Psoas muscle (tissue), 8 donors: ENCODE measurements at places on chromosomes 2 and 18. TPM values are rescaled to one million over a fixed set of nuclear protein-coding genes. Genes with fewer than 3 reads are reported as not detected.

The UGT1A4 gene
- polyA plus RNA-seq, result not detected

The GAL3ST2 gene
- 0.14 TPM for polyA plus RNA-seq

The ACVR1C gene
- polyA plus RNA-seq, result 0.13 TPM

- no peak for DNase-seq
These were observed 39.8 kb downstream of the LMAN2L start for GRCh38 chr2:96700086-96700485.

- no peak for DNase-seq
These were observed 5.9 kb upstream of the CETN1 start for GRCh38 chr18:574149-574860.

DNA sequence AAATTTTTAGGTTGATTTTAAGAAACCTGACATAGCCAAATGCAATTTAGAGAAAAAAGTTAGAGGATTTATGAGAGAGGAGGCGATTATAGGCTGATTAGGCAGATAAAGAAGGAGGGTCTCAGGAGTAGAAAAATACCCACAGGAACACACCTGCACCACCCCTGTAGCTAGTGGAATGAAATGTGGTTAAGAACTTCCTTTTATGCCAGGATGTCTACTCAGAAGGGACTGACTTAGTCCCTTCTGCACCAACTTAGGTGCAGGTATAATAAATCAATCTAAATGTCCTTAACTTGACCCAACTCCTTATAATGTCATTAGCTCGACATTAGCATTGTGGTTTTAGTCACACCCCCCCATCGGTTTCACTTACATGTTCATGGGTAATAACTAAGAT is 1274.5 kb upstream of the TMEFF2 start:
- DNase-seq, result no peak

DNA sequence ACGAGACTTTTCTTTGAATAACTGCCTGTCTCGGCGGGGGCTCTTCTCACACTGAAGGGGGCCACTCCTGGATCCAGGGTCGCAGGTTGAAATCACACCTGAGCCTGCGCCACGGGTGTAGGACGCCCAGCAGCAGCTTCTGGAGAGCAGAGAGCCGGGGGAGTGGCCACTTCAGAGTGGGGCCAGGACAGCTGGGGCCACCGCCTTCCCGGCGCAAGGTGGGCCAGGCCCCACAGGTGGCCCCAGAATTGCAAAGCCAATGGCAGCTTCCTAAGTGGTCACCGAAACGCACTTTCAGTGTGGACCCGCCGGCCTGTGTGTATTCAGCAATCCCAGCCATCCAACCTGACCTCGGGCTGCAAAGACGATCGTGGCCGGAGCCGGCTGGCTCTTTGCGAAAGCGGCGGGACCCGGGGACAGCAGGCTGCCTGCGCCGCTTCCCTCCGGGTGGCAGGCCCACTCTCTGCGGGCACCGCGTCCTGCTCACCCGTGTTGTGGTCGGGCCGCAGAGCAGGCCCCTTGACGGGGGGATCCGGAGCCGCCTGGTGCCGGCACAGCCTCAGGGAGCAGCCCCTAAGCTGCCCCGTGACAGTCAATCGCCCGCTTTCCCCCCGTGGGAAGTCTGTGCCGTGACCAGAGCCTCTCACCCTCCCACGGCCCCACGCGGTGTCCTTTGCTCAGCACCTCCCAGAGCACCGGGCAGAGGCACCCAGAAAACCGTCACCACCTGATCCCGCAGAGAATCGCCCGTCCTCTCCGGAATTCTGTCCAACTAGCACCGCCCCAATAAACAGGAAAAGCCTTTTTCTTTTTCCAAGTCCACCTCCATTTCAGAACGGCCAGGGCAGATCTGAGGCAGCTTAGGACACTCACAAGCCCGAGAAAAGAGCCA is 144.7 kb downstream of the ZNF516 start:
- no peak for DNase-seq

GRCh38 chr2:238113611-238114010 is 13.5 kb downstream of the ESPNL start:
- no peak for DNase-seq

- no peak for DNase-seq
These were observed 66.0 kb upstream of the MYCN start for GRCh38 chr2:15874321-15874720.

The FEV gene
- not detected for polyA plus RNA-seq

DNA sequence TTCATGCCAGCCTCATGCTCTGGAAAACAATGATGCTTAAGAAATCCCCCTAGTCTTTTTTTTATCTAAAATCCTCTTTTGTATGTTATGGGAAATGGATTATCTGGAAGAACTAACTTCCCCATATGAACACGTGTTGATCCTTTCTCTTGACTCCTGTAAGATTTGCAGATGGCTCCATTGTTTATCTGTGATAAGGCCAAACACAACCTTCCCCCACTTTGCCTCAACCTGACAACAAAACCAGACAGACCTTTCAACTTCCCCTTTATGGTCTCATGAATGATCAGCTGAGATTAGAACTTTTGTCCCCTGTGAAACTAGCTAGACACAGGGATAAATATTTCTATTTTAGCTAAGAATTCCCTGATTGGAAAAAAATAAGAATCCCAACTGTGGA is 828.0 kb upstream of the CDH2 start:
- DNase-seq, result no peak

The ACTG2 gene
- polyA plus RNA-seq, result 2.7 TPM

DNA sequence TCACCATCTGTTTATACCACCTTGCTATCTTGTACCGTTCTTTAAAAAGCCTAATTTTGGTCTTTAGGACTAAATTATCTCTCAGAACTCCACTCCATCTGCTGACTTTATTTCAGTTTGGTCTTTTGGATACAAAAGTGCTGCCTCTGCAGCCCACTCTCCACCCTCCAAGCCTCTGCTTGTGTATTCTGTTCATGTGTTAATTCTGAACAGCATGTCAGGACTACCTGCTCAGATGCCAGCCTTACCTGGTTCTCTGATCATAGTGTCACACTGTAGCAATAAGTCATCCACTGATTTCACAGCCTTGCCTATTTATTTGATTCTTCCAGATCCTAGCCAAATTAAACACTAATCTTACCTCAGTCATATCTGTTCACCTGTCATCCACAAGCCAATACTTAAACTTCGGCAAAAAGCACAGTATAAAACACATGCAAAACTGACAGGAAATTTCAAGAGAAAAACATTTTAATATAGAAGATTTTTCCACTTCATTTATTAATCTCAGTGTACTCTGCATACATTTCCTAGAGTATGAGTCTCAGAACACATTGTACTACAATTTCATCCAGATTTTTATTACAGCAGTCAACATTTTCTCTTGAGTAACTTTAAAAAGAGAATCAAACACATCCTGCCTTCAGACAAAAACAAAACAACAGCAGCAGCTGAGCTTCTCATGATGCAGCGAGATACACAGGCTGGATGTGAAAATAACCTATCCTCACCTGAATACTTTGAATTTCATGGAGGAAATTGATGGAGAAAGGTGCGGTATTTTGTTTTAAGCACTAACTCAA is 64.9 kb downstream of the PPP1R1C start:
- DNase-seq, result no peak

The OTOS gene
- not detected for polyA plus RNA-seq

- no peak for DNase-seq
These were observed 20.5 kb downstream of the USP40 start for GRCh38 chr2:233546101-233546500.

The FN1 gene
- polyA plus RNA-seq, result 16.0 TPM

The MEP1B gene
- polyA plus RNA-seq, result 0.16 TPM

GRCh38 chr2:64330281-64331113 is 123.5 kb upstream of the LGALSL start:
- DNase-seq, result peak; percentile 71

DNA sequence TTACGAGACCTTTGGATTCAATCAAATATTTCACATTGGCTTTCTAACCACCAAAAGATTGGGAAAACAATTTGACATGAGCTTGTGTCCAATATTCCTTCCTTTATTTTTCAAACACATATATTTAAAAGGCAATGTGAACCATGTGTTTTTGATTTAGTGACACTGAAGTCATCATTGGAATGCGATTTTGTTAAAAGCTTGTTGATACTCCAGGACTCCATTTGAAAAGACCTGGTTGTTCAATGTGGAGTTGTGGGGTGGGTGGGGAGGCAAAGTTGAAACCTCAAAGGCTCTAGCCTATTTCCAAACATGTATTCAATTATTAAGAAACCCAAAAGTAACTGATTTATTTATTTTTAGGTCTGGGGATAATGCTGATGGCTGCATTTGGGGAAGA is 114.1 kb upstream of the TRIB2 start:
- DNase-seq, result no peak

GRCh38 chr2:99619151-99619550 is 129.3 kb upstream of the REV1 start:
- no peak for DNase-seq

DNA sequence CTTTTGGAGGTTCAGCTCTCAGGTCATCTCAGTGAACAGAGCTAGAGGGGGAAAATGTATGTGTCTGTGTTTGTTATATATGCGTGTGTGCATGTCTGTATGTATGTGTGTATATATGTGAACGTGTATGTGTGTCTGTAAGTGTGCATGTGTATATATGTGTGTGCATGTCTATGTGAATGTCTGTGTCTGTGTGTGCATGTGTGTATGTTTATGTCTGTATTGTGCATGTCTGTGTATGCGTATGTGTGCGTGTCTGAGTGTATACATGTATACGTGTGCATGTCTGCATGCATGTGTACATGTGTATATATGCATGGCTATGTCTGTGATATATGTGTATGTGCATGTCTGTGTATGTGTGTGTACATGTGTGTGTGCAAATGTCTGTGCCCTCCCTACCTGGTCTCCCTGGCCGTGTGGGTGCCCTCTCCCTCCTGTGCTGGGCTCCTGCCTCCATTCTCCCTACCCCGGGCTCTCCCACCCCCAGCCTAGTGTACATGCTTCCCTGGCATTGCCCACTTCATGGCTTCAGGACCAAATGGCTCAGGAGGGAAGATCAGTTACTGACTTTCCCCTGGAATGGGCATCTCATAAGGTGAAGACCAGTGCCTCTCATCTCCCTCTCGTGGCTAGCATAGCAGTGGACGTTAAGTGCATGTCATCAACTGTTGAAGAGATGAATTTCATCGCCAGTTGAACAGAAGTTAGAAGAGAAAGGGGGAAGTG is 49.9 kb downstream of the TRAF3IP1 start:
- DNase-seq, result no peak

The PID1 gene
- polyA plus RNA-seq, result 7.9 TPM

The PRSS56 gene
- 1.8 TPM for polyA plus RNA-seq

GRCh38 chr2:180520206-180520605 is 460.2 kb upstream of the UBE2E3 start:
- no peak for DNase-seq

GRCh38 chr18:26497866-26498265 is 50.5 kb downstream of the KCTD1 start:
- DNase-seq, result no peak

The MYO5B gene
- 0.10 TPM for polyA plus RNA-seq

DNA sequence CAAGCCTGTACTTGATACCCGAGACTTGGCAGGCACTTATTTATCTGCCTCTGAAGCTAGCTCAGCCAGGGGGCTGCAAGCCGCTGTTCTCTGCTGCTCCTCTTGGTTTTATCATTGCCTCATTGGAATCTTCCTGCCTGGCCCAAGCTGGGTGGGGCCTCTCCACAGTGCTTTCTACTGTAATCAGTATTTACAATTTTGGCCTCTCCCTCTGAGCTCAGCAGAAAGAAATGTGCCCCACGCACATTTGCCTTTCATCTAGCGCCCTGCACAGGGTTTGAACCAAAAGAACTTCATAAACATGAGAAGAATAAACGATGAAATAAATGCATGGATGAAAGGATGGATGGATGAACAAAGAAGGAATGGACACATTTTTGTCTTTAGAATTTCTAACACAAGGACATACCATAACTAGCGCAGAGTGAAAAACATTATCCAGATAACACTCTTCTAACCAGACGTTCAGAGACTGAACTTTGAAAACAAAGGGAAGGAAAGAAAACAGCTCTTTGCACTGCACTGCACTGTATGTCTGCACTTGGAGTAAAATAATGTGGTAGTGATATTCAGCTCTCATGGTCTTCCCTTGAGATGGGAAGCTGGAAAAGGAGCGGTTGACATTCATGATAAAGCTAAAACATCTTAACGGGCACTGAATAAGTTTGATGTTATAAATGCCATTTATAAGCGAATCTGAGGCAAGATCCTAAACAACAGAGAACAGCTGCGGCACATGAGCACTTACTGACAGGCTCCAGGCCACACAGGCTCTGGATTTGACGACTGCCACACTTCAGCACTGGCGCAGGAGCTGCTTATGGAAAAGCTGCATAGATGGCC is 86.8 kb upstream of the SP3 start:
- no peak for DNase-seq

The NCOA1 gene
- polyA plus RNA-seq, result 12.8 TPM

The TNFRSF11A gene
- polyA plus RNA-seq, result 0.12 TPM

GRCh38 chr2:204538182-204539018 is 6.9 kb upstream of the PARD3B start:
- DNase-seq, result no peak

The TXNDC2 gene
- not detected for polyA plus RNA-seq

The MGAT4A gene
- 3.0 TPM for polyA plus RNA-seq

DNA sequence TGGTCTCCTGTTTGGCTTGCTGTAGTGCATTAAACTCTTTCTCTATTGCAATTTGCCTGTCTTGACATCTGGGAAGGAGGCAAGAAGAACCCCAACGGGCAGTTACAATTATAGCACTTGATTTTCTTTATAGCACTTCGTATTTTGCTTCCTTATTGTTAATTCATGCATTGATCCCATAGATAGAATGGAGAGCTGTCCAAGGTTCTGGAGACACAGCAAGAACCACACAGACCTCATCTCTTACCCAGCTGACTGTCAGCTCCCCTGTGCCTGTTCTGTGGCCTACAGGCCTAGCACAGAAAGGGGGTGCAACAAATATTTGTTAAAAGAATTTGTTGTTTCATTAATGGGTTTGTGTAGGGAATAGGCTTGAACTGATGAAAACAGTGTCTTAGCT is 194.3 kb downstream of the GALNT1 start:
- no peak for DNase-seq

DNA sequence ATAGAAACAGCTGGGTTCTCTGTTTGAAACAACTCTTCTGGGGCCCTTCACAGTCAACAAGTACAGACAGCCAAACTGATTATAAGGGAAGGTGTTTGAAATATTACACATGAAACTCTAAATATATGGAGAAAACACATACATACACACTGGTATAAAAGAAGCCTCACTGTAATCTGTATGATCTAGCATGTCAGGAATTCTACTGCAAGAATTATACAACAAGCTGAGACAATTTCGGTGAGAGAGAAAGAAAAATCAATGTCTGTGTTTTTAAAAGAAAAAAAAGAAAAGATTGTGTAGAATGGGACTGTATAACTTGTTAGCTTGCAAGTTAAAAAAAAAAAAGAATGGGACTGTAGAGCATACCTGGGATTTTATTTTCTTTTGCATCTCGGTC is 26.3 kb downstream of the IRS1 start:
- DNase-seq, result no peak

The IL1RN gene
- polyA plus RNA-seq, result 0.53 TPM

GRCh38 chr18:77487951-77488740 is 238.5 kb downstream of the GALR1 start:
- DNase-seq, result no peak

The DOK6 gene
- 0.05 TPM for polyA plus RNA-seq

The IL37 gene
- polyA plus RNA-seq, result not detected

- DNase-seq, result no peak
These were observed 500.7 kb downstream of the RIT2 start for GRCh38 chr18:42614619-42615293.
